ENCODE measurements at places on chromosomes 1 and 21.

- no peak for DNase-seq
Measured at GRCh38 chr1:215569986-215570824, 3.1 kb downstream of the KCTD3 start.

DNA sequence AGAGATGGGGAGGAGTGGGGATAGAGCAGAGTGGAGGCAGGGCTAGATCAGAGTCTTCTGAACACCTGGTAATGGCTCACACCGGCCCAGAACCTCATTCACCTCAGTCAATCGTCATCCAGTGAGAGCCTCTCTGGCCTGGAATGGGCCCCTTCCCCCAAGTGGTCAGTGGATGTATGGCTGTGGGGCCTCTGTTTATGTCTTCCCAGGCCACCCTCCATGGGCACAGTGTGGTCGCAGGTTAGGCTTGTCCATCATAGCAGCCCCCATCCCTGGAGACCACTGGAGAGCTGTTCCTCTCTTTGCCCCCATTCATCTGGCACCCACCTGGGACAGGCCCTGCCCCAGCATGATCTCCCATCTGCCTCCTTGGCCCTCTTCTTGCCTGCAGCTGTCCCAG is 29.6 kb upstream of the TENT5C start:
- DNase-seq: no peak

- no peak for DNase-seq
Measured at GRCh38 chr1:40563266-40563665, 31.8 kb downstream of the ZNF684 start.

DNA sequence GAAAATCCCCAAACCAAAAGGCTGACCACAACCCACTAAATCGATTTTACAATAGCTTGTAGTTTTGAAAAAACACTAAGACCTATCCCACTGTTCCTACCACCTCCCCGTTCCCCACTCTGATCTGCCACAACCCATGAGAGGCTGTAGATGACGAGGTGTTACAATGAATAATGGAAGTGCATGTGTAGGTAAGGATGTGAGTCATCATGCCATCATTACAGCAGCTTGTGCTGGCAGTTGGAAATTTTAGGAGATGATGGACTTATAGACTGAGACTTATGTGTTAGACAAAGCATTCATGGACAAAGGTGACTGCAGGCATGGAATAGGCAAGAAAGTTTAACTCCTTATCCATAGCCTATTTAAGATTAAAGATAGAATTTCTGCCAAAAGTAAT is 184.7 kb upstream of the CACYBP start:
- no peak for DNase-seq

DNA sequence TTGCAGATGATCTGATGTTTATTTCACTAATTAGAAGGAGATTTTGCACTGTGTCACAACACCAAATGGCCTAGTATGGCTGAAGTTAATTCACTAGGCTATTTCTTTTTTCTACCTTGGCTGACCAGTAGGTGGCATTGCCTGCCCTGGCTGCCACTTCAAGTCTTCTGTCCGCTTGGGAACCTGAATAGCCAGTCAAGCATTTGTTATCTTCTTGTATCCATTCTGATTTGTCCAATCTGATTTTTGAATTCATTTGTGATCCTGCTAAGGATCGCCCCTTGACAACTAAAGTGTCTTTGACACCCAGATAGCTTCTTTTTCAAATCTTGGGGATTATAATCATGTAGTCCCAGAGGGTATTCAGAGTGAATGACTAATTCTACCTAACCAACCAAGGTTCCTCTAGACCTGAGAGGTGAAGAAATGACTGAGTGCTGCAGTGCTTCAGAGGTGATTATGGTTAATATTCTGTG is 99.4 kb downstream of the GIPC2 start:
- peak; percentile 3 for DNase-seq
